Calu3 (cell line): ENCODE measurements at places on chromosomes 7 and 10.

DNA sequence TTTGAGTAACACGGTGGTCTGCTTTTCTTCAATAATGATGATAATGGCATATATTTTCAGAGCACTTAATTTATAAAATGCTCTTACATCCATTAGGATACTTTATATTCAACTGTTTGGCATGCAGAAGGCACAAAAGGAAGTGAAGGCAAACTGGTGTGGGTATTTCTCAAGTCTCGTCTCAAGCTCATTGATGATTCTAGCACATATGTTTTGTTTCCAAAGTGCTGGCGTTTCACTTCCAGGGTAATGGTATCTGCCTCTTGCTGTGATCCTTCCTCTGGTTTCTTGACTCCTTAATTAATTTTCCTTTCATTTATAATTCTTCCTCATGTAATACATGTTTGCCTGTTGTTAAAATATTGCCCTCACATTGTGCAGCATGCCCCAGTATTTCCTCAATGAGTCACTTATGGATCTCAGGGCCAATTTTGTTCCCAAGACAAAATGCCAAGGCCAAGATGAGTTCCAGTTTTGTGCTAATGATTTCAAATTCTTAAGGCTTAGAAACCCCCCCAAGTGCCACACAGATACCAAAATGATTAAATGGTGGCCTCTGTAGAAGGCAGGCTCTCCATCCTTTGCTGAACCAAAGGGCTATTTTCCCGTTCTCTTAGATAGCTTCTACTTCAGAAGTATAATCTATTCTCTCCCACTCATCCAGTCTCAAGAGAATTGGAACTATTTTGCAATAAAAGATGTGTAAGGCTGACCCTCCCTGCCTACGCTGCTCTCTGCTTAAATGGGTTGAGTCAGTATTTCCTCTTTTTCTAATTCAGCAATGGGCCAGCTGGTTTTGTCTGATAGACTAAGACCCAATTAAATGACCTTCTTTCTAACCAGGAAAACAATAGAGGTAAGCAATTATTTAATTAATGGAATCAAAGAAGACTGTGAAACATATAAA, 171.2 kb downstream of the ZNF365 start:
- DNase-seq = no peak

- DNase-seq = no peak
Observed at GRCh38 chr10:57102236-57102635, 741.2 kb upstream of the ZWINT start.

DNA sequence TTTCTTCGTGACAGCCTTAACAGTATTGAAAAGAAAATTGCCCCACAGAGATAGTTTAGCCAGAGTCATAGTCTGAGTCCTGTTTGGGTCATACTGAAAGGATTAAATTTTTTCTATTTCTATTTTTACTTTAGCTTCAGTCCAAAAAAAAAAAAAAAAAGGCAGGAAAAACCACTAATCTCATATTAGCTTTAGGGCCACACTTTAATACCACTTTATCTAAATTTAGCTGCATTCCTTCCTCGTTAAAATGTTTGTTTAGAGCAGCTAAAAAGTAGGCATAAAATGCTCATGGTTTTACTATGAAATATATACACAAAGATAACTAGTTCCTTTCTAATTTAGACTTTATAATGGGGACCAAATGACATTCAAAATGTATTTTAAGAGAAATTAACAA, 216.5 kb upstream of the TMEM196 start:
- DNase-seq = no peak

DNA sequence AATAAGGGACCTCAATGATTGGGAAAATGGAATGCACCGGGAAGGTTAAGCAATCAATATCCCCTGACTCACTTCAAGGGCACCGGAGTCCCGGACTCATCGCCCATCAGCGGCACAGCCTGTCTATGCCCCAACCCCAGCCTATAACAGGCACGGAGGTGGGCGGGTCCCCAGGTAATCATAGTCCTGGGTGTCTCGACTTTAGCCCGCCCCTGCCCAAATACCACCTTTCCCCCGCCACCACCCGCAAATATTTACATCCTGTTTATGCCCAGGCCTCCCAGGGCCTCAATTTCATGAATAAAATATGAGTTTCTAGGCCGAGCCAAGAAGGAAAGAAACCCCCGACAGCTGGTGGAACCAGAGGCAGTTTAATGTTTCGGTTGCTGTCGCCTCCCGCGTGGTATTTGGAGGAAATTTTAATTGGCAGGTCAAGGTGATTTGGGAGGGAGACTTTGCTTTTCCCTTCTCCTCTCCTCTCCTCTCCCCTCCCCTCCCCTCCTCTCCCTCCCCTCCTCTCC, 15.6 kb upstream of the RFC2 start:
- peak; percentile 63 for DNase-seq

DNA sequence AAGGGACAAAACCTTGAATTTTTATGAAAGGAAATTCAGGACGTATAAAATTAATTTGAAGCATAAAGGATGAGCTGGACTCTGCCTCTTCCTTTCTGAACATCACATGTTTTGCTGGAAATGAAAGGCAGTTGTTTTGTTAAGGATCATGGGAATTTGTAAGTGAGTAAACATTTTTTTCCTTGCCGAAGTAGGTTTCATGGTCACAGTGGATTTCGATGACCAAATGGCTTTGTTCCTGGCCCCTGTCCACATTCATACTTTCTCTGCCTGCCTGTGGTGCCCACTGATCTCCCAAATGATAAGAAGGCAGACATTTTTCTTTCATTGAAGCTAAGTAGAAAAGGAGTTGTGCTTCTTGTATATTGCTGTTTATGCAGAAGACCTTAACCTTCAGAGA, 104.2 kb downstream of the ARID5B start:
- no peak for DNase-seq
